Fibroblast of villous mesenchyme (primary cell): ENCODE measurements at places on chromosomes 11 and 22. TPM values are rescaled to one million over a fixed set of nuclear protein-coding genes. Genes with fewer than 3 reads are reported as not detected.
A peak's percentile ranks its signal among the peaks of the same experiment; 100 is the strongest.

MN1 gene
- total RNA-seq: 0.86 and 3.9 TPM in 2 replicates

ZBTB16 gene
- total RNA-seq: 0.32 and 0.86 TPM in 2 replicates

MPZL3 gene
- 0.32 and 0.86 TPM in 2 replicates for total RNA-seq

TECTA gene
- under 0.01 and 0.32 TPM in 2 replicates for total RNA-seq

SEPTIN3 gene
- under 0.01 TPM in 2 replicates for total RNA-seq

MS4A15 gene
- not detected in 2 replicates for total RNA-seq

GUCY1A2 gene
- 0.43 and 0.64 TPM in 2 replicates for total RNA-seq

GRCh38 chr22:32900886-32901635 lies 99.6 kb downstream of the TIMP3 start:
- no peak for DNase-seq

GRCh38 chr11:118927554-118928100 lies 1.9 kb upstream of the BCL9L start:
- no peak for DNase-seq

DNA sequence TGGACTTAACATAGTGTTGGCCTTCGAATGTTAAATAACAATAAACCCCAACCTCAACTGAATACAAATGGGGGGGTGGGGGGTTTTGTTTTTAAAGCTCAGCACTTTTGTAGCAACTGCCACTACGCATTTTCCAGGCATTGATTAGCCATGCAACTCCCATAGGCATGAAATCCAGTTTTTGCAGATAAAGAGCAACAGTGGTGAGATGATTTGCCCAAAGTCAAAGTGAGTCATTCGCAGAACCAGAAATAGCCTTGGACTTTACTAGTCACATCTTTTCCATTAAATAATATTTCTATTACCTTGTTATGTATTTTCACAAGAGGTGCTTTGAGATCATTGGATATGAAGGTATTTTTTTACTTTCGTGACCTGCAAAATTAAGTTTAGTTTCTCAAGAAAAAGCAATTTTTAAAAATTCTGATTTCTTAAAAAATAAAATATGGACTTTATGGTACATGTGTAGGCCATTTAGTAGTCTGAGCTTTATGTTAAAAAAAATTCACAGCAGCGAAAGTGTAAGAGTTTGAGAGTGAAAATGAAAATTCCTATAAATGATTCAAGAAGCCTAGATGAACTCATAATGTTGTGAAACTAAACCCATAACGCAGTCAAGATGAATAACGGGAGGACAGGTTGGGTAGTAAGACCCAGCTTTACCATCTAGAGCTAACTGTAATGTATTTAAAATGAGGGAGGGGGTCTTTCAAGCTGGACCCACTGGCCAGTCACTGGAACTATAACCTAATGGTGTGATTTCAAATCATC lies 1.9 kb upstream of the PHF21A start:
- no peak for DNase-seq

- no peak for DNase-seq
Observed at GRCh38 chr11:124892146-124892545, 5.5 kb downstream of the ROBO4 start.

DNA sequence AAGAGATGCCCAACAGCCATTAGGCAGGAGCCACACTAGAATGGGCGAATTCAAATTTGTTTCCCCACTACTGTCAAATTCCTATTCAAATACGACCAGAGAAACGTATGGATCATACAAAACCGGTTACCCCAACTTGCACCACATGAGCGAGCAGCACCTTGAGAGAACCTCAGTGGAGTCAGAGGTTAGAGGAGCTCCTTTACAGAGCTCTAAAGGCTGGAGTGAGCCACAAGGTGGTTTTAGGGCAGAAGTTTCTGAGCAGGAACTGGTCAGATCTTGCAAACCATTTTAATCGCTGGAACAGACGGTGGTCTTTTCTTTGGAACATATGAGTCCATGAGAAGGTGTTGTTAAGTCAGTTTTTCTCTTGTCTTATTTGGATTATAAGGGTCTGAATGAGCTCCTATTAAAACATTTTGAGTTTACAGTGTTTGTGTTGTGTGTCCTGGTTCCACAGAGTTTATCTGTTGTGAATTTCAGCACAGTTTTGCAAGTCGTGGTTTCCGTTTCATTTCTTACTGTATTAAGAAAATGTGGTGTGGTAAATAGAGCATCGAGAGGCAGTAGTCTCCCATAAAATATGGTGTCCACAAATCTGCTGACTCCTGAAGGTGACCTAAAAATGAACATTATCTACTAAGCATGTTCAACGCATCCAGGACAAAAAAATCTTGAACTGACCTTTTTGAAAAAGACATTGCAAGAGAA lies 471.7 kb downstream of the NTM start:
- no peak for DNase-seq

GRCh38 chr11:100939571-100939970 lies 190.0 kb downstream of the PGR start:
- DNase-seq: peak; percentile 67

DNA sequence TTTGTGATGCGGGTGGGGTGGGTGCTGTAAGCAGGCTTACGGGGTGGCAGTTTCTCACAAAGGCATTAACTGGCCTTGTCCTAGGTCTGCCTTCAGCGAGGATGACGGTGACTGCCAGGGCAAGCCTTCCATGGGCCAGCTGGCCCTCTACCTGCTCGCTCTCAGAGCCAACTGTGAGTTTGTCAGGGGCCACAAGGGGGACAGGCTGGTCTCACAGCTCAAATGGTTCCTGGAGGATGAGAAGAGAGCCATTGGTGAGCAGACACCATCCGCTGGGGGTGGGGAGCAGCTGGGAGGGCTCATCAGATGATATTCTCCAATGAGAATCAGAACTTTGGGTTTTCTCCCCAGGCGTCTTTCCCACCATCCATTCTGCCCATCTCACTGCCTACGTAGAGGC lies 5.8 kb downstream of the TCN2 start:
- DNase-seq: no peak

DNA sequence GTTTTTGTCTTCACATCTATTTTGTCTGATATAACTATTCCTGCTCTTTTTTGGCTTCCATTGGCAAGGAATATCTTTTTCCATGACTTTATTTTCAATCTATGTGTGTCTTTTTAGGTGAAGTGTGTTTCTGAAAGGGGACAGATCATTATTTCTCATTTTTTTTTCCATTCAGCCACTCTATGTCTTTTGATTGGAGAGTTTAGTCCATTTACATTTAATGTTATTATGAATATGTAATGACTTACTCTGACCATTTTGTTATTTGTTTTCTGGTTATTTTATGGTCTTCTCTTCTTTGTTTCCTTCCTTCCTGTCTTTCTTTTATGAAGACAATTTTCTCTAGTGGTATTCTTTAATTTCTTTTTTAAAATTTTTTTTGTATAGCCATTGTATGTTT lies 178.6 kb upstream of the CNTN5 start:
- DNase-seq: no peak

- no peak for DNase-seq
Observed at GRCh38 chr11:84930863-84931262, 696.3 kb downstream of the DLG2 start.

DNA sequence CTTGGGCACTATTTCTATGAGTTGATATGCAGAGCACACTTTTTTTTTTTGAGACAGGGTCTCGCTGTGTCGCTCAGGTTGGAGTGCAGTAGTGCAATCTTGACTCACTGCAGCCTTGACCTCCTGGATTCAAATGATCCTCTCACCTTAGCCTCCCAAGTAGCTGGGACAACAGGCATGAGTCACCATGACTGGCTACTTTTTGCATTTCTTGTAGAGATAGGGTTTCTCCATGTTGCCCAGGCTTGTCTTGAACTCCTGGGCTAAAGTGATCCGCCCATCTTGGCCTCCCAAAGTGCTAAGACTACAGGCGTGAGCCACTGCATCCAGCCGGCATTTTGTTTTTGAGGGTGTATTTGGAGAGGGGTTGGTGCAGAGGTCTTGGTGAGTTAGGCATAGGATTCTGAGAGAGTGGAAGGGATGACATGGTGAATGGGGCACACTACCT lies 29.9 kb upstream of the MTCH2 start:
- DNase-seq: no peak

DNA sequence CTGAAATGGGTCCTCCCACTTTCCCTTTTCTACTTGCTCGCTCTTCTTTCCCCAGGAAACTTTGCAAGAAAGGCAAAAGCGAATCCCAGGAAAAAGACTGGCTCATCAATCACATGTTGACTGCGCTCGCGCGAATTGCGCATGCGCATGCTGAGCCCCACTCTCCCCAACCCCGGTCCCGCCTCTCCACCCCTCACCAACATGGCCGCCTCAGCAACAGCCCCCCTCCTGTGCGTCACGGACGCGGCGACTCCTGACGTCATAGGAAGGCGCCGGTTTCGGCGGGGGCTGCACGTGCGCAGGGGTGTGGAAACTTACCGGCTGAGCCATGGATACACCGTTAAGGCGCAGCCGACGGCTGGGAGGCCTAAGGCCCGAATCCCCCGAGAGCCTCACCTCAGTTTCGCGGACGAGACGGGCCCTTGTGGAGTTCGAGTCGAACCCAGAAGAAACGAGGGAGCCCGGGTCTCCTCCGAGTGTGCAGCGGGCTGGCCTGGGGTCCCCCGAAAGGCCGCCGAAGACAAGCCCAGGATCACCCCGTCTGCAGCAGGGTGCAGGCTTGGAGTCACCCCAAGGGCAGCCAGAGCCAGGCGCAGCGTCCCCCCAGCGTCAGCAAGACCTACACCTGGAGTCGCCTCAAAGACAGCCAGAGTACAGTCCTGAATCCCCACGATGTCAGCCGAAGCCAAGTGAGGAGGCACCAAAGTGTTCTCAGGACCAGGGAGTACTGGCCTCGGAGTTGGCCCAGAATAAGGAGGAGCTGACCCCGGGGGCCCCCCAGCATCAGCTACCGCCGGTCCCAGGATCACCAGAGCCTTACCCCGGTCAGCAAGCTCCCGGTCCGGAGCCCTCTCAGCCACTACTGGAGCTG lies at the start of gene CCDC86:
Gene CCDC86 (plus strand): TSS at position 317 of the 871 bp plus-strand sequence. CDS start 12 bp downstream, at position 329.
- DNase-seq: peak; percentile 97

- peak; percentile 97 for DNase-seq
Observed at GRCh38 chr11:47863189-47863897, 15.2 kb upstream of the NUP160 start.

DNA sequence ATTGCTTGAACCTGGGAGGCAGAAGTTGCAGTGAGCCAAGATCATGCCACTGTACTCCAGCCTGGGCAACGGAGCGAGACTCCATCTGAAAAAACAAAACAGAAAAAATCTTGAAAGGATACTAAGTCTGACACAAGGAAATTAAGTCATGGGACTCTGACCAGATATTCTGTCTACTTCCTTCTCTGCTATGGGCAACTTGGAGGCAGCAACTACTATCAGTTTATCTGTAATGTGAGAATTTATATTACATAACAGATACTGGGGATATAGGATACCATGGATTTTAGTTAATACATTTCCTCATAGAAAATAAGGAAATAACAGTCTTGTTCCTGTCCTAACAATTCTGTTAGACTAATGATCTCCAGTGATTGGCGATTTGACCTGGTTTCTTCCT lies 1.6 kb upstream of the SGSM3 start:
- no peak for DNase-seq

DNA sequence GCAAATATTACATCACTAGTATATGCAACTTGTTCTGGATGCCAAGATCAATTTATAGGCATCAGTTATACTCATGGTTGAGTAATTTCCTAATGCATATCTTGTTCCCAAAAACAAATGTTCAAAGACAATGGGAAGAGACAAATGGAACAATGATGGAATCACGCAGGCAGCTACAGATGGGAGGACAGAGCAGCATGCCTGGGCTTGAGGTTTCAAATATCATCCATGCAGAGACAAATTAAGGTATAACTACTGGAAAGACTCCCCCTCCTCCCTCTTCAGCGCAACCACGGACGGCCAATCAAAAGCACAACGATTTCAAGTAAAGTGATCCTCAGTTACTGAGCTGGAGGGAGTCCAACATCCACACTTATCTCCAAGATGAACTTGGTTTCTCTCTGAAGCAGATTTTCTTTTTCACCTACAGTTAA lies 106.8 kb downstream of the CCDC83 start:
- peak; percentile 45 for DNase-seq

GRCh38 chr11:44047298-44047697 lies 483 bp upstream of the ACCSL start:
- DNase-seq: no peak
